ENCODE measurements at places on chromosomes 2 and 18.

GRCh38 chr2:27249891-27250651 is 12.8 kb downstream of the SLC30A3 start:
- DNase-seq, result peak; percentile 40

DNA sequence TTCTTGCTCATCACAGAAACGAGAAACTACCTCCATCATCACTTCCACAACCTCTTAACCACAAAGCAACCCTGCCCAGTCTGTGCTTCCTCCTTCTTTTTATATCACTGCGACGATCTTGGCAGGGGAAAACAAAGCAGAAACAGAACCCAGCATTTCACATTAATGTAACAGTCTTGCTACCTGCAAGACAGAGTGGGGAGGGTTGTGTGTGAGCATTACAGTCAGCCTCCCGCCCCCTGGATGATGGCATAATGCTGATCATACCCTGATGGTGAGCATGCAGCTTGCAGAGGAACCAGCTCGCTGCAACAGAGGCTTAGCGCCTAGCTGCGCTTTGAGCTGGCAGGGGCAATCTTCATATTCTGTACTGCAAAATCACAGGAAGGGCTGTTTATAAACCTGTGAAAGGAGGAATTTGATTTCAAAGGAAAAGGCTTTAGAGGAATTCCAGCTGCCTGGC is 376.1 kb downstream of the IRS1 start:
- DNase-seq, result no peak

- DNase-seq, result no peak
These were observed 67.5 kb downstream of the SPATS2L start for GRCh38 chr2:200373973-200374416.

DNA sequence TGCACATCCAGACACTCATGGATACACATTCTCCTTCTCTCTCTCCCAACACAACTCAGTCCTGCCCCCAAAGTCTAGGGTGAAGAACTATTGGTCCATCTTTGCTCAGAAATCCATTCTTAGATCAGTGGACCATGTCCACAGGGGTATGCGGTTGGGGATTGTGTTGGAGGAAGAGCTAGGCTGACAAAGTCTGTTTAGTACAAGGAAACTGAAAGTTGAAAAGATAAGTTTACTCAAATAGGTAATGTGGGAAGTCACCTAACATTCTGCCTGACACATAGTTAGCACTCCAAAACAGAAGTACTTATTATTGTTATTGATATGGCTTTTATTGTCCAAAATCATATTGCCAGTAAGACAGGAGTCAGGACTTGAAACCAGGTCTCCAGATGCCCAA is 55.9 kb downstream of the ALK start:
- no peak for DNase-seq

DNA sequence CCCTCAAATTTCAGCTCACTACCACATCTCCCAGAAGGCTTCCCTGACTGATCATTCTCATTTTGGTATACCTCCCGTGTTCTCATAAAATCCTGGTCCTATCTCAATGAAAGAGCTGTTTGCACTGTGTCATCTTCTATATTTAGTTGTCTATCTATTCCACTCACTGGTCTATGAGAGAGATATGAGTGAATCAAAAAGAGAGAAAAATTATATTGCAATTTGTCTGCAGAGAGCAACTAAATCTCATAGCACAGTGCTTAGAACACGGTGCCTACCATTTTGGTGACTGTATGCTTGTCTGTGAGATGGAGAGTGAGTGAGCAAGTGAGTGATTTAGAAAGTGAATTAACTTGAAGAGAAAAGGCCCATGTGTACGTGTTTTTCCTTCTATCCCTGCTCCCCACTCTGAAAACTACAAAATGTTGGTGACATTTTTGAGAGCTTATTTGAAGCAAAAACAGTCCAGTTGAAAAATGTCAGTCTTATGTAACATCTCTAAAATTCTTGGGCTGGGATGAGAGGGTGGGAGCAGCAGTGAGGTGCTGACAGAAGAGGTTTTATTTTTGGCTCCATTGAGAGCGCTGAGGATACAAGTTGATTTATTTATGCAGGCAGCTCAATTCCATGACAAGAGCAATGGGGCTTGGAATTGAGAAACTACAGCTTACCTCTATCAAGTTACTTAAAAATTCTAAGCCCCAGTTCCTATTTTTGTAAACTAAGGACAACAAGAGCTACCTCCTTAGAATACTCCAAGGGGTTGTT is 373.5 kb upstream of the CHST9 start:
- no peak for DNase-seq

- no peak for DNase-seq
These were observed 580.6 kb upstream of the SOX11 start for GRCh38 chr2:5111581-5111980.

DNA sequence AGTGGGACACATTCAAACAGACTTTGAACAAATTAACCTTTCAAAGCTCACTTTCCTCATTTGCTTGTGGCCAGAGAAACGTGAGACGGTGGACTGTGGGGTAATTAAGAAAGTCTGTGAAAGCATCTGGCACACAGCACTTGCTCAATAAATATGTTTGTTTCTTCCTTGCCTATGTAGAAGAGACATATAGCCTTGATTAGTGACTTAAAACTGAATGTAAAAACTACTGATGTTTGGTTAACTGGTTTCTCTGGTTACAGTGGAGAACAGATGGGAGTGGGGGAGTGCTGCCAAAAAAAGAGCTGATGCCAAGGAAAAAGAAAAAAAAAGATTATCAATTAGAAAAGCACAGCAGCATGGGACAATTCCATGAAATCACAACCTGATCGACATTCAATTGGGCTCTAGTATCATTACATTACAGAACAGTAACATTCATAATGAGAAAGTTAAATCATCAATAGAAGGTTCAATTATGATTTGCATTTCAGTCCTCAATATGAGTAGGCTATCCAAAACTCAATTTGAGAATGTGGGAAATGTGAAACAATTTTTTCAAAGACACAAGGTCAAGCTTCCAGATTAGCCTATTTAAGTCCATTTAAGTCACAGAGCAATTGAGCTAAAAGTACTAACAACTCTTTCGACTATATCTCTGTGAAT is 14.7 kb downstream of the CUL3 start:
- DNase-seq, result peak; percentile 39

- no peak for DNase-seq
These were observed 102.9 kb downstream of the CDC42EP3 start for GRCh38 chr2:37568565-37568964.

- DNase-seq, result no peak
These were observed 299.1 kb downstream of the PAX3 start for GRCh38 chr2:221999717-222000116.

- DNase-seq, result no peak
These were observed 60.9 kb downstream of the ARL4C start for GRCh38 chr2:234435836-234436481.

GRCh38 chr2:69100220-69100723 is 87.3 kb downstream of the ANTXR1 start:
- DNase-seq, result no peak

DNA sequence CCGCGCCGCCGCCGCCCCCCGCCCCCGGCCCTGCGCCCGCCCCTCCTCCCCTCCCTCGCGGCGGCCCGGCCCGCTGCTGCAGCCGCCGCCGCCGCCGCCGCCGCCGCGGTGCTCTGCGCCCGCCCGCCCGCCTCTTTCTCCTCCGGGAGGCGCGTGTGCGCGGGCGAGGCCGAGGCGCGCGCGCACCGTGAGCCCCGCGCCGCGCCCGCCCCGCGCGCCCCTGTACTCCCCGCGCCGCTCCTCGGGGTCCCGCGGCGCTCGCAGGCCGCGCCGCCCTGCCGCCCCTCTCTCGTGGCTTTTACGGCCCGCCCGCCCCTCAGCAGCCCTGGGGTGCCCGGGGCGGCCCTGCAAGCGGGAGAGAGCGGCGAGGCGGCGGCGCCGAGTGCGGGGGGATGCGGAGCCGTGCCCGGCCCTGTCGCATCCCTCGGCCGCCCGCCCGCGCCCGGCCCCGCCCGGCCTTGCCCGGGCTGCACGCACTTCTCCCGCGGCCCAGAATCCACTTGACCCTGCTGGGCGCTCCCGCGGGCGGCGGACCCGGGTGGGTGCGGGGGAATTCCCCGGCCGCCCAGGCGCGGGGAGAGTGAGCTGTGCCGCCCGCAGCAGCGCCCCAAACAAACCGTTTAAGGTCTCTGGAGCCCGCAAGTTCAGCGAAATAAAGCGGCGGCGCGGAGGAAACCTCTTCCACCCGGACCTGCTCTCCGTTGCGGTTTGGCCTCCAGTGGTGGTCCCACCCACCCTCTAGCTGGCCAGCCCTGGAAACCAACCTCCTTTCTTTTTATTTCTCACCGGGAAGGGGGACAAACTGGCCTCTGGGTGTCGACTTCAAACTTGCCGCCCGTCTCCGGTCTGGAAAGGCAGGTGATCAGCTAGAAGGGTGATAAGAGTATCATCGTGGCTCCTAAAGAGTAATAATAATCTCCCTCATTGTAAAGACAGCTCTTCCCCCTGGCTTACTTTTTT is 37.4 kb downstream of the AFF3 start:
- DNase-seq, result peak; percentile 73

GRCh38 chr2:211591426-211591825 is 947.2 kb downstream of the ERBB4 start:
- no peak for DNase-seq

DNA sequence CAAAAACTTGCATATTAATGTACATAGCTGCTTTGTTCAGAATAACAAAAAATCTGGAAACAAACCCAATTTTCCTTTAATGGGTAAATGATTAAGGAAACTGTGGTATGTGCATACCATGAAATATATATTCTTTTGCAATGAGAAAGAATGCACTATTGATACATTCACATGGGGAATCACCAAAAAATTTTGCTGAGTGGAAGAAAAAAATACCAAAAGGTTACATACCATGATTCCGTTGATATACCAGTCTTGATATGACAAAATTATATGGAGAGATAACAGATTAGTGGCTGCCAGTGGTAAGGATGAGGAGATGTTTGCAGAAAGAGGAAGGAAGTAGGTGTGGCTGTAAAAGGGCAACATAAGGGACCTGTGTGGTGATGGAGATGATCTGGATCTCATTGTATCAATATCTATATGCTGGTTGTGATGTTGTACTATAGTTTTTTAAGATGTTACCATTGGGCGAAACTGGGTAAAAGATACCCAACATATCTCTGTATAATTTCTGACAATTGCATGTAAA is 54.6 kb upstream of the BCL2L11 start:
- DNase-seq, result no peak

DNA sequence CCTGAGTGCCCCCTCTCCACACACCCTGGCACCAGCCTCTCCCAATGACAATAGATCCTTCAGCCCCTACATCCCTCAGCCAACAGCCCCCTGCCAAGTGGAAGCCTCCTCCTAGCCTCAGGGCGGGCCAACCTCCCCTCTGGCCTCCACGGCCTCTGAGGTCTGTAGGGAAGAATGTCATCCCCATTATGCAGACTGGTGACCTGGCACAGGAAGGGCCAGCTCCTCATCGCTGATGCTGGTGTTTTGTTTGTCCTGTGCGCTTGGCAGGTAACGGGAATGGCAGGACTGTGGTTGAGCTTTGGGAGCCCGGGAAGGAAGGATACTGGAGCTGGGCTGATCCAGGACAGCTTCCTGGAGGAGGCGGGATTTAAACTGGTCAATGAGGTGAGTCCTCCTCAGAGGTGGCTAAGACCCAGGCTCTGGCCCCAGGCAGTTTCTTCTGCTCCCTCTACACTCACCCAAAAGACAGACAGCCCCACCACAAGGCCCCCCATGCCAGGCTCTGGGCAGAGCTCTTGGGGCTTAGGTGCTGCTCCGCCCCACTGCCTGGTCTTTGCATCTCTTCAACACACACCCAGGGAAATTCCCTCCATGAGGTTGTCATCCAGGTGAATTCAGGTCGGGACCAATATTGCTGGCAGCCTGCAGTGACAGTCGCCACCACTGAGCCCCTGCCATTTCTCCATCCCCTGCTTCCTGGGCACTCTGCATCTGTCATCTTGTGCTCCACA is 75.2 kb upstream of the SMAD7 start:
- no peak for DNase-seq

- DNase-seq, result no peak
These were observed 283 bp upstream of the RBBP8 start for GRCh38 chr18:22932885-22933205.

DNA sequence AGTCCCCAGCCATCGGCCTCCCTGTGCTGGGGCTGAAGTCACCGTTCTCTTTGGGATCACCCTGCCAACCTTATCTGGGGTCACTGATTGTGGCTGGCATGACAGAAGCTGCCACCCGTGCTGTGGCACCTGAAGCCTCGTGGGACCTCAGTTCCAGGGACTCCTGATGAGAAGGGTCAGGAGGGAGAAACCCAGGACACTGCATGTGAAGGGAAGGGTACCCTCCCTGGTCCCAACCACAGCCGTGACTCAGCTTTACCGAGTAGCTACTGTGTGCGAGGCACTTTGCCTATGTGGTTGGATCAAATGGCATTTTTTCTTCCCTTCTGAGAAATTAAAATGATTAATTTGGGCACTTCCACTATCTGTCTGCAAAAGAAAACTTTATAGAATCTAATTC is 64.4 kb downstream of the SP110 start:
- no peak for DNase-seq

GRCh38 chr2:215979620-215980019 is 33.7 kb downstream of the MREG start:
- DNase-seq, result no peak

DNA sequence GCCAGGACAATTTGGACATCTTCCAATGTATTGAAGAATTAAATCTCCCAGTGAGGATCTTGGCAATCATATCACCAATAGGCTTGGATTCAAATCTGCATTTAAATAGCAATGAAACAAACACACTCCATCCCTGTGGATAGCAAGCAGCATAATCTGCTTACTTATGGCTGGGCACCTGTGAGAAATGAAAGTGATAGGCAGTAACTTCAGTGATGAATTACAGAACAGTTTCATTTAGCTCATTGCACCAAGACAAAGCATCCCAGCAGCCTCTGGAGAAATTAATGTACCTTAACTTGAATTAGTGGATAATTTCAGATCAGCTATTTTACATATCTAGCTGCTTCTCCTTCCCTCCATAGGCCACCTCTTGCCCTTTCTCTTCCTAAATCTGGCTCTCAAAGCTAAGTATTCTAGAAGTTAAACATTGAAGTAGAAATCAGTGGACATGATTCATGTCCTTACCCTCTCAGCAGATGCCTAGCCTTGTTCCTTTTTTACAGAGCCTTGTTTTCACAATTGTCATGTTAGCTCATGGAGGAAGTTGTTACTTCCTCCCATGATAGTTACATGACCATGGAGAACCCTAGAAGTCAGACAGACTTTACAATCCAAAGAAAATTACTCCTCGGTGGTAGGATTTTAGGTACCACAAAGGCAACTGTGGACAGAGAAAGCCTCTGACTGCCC is 88.5 kb upstream of the TACR1 start:
- DNase-seq, result no peak

DNA sequence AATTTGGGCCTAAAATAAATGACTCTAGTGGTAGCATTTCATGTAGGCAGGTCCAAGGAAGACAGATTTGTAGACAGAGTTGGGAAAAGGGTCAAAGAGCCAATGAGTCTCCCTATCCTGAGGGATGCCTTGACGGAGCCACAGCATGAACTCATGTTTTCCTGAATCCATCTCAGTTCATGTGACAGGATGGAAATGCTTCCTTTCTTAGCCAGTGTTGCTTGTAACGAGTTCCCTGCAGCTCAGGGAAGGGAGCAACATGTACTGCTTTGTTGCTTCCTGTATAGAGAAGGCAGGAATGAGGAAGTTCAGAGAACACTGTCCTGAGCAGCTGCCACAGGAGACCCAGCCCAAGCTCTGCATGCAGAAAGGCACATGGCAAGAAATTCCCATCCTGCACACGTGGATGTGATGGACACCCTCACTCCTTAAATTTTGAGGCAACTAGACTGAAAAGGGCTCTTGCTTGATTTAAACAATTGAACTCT is 27.9 kb downstream of the TMEM17 start:
- DNase-seq, result no peak

- DNase-seq, result peak; percentile 72
These were observed 449.3 kb downstream of the SLC4A3 start for GRCh38 chr2:220076734-220077133.

- no peak for DNase-seq
These were observed 104.5 kb downstream of the UXS1 start for GRCh38 chr2:106089611-106090010.
